H1 (cell line): ENCODE measurements at places on chromosomes 6 and 20. TPM values are rescaled to one million over a fixed set of nuclear protein-coding genes. Genes with fewer than 3 reads are reported as not detected.

PRDM13 gene
- 0.09 and 0.13 TPM in 2 replicates for total RNA-seq

PBOV1 gene
- not detected in 2 replicates for total RNA-seq

BANF2 gene
- not detected in 2 replicates for total RNA-seq

RAB32 gene
- total RNA-seq, result 6.3 and 6.8 TPM in 2 replicates

STMN3 gene
- total RNA-seq, result 63.1 and 71.6 TPM in 2 replicates

NRM gene
- total RNA-seq, result 27.3 and 28.0 TPM in 2 replicates

EPPIN gene
- 0.13 TPM in 1 of 2 replicates, not detected in the other for total RNA-seq

RIMS4 gene
- 44.2 and 49.8 TPM in 2 replicates for total RNA-seq

MANEA gene
- 8.4 and 10.4 TPM in 2 replicates for total RNA-seq

ASXL1 gene
- 25.6 and 26.5 TPM in 2 replicates for total RNA-seq

- no peaks in the 10 kb centered on the region for H3K4me1 ChIP-seq
- no peak overlapping the region for H3K27ac ChIP-seq
- DNase-seq, result no peak
Measured at GRCh38 chr20:48592107-48592940, 235.5 kb downstream of the PREX1 start.

GRCh38 chr6:34339971-34340370, 52.5 kb downstream of the NUDT3 start:
- H3K27me3 ChIP-seq, result no peaks in the 10 kb centered on the region
- no peak overlapping the region for H3K4me3 ChIP-seq
- peaks cover 4% of the 10 kb centered on the region; the same call in 1 of the 2 replicates for H3K36me3 ChIP-seq
- no peaks in the 10 kb centered on the region for H3K4me1 ChIP-seq

GRCh38 chr6:155399062-155399744, 56.4 kb downstream of the NOX3 start:
- H3K36me3 ChIP-seq, result no peaks in the 10 kb centered on the region
- H3K4me1 ChIP-seq, result no peaks in the 10 kb centered on the region
- no peak for DNase-seq
- H3K4me3 ChIP-seq, result no peak overlapping the region
- no peaks in the 10 kb centered on the region for H3K27me3 ChIP-seq

- DNase-seq, result no peak
- no peaks in the 10 kb centered on the region for H3K4me1 ChIP-seq
- no peaks in the 10 kb centered on the region for H3K27me3 ChIP-seq
- H3K4me3 ChIP-seq, result no peak overlapping the region
- H3K27ac ChIP-seq, result no peak overlapping the region
- H3K36me3 ChIP-seq, result no peaks in the 10 kb centered on the region
Measured at GRCh38 chr20:11585752-11586352, 331.8 kb upstream of the BTBD3 start.

DNA sequence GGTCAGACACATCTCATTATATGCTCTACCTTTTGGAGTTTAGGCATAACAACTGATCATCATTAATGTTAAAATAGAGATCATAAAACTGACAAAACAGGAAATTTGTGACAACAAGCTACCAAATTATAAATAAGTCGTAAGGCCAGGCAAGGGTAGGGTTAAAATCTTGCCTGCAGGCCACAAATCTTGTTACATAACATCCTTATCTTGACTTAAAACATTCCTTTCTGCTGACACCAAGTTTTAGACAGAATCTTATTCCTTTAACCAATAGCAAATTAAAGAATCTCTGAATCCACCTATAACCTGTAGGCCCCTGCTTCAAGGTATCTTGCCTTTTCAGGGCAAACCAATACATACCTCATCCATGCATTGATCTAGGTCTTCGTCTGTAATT, 32.5 kb upstream of the NKAIN2 start:
- H3K27me3 ChIP-seq, result no peaks in the 10 kb centered on the region
- no peak for DNase-seq
- no peak overlapping the region for H3K4me3 ChIP-seq

GRCh38 chr6:114039841-114040240, 68.9 kb upstream of the HDAC2 start:
- no peaks in the 10 kb centered on the region for H3K4me1 ChIP-seq
- no peak overlapping the region for H3K27ac ChIP-seq
- H3K27me3 ChIP-seq, result no peaks in the 10 kb centered on the region
- H3K36me3 ChIP-seq, result no peaks in the 10 kb centered on the region
- no peak overlapping the region for H3K4me3 ChIP-seq

- no peaks in the 10 kb centered on the region for H3K4me1 ChIP-seq
- H3K36me3 ChIP-seq, result no peaks in the 10 kb centered on the region
- H3K4me3 ChIP-seq, result no peak overlapping the region
- H3K27ac ChIP-seq, result no peak overlapping the region
Measured at GRCh38 chr6:63272397-63272796, 47.4 kb downstream of the LGSN start.

DNA sequence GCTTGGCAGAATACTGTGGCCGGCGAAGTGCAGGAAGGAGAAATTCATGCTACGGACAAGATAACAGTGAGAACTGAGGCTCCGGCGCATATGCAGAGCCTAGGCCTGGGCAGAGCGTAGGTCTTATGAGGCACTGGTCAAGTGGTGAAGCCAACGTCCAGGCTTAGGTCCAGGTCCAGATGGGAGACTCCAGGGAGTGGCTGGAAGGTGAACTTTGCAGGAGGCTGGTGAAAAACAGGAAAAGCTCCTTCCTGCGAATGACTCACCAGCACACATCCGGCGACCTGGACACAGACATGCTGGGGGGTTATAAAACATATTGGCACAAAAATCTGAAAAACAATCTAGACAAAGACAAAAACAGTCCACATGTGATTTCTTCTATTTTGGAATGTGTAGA, 15.4 kb downstream of the C6orf141 start:
- no peak overlapping the region for H3K27ac ChIP-seq
- no peak for DNase-seq
- H3K4me3 ChIP-seq, result no peak overlapping the region
- H3K27me3 ChIP-seq, result no peaks in the 10 kb centered on the region

DNA sequence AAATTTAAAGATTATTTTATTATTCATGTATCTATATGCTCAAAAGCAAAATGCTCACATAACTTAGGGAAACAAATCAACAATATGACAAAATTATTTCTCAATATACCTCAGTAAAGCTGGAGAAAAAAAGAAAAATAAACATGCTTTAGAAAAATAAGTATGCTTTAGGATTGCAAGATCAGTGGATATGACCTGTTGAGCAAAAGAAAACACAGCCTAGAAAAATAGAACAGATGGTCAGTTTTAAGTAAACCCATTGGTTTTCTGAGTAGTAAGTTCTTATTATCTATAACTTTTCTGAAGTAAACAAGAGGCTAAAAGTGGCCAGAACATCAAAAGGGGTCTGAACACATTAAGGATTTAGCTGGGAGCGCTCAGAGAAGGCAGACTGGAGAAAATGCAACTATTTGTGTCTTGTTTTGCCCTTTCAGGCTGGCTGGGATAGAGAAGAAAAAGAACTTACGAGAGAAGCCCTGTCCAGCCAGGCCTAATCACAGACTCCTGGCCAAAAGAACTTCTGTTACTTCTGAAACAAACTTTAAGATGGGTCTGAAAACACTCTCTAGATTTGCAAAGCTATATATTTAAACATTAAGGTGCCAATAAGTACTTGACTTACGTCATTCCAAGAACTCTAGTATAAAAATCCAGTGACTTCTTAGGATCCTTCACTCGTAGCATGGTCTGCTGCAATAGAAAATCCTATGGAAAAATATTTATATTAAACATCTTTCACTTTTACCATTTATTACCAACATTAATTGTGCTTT, 16.5 kb downstream of the GLO1 start:
- H3K27ac ChIP-seq, result no peak overlapping the region
- no peaks in the 10 kb centered on the region for H3K4me1 ChIP-seq
- H3K36me3 ChIP-seq, result peaks cover 27% of the 10 kb centered on the region
- no peaks in the 10 kb centered on the region for H3K27me3 ChIP-seq
- DNase-seq, result no peak

DNA sequence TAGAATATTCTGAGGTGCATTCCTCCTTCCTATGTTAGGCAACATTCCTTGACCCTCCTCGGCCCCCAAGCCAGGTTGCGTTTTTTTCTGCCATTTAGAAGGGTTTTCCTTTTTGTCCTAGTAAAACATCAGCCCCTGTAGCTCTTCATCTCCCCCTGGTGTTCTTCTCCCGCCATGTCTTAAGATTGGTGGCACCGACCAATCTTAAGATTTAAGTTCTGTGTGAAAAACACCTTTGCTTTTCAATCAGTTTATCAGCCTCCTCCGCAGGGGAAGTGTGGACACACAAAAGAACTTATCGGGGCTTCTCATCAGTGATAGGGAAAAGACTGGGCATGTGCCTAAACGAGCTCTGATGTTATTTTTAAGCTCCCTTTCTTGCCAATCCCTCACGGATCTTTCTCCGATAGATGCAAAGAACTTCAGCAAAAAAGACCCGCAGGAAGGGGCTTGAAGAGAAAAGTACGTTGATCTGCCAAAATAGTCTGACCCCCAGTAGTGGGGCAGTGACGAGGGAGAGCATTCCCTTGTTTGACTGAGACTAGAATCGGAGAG, 719 bp upstream of the EDN1 start:
- peaks cover 13% of the 10 kb centered on the region for H3K4me1 ChIP-seq
- H3K36me3 ChIP-seq, result no peaks in the 10 kb centered on the region
- H3K4me3 ChIP-seq, result peak overlapping the region; percentile 26; the same call in 1 of the 2 replicates
- no peak overlapping the region for H3K27ac ChIP-seq
- DNase-seq, result peak; percentile 77
- H3K27me3 ChIP-seq, result no peaks in the 10 kb centered on the region

- H3K4me3 ChIP-seq, result no peak overlapping the region
- no peaks in the 10 kb centered on the region for H3K4me1 ChIP-seq
- no peak for DNase-seq
- H3K27me3 ChIP-seq, result no peaks in the 10 kb centered on the region
Measured at GRCh38 chr6:138222901-138223546, 4.7 kb upstream of the PBOV1 start.

DNA sequence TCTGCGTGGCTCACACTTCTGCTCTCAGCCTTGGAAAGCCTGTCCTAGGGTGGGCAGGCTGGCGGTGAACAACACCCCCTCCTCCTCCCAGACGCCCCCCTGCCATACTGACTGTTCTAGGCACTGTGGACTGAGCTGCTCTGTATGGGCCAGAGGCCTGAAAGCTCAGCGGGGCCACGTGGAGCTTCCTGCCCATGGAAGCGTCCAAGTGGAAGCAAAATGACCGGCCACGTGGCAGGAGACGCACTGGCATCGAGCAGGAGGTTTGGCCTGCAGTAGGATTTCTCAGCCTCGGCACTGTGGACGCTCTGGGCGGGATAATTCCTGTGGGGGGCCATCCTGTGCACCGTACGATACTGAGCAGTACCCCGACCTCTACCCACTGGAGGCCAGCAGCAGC, 88.7 kb downstream of the GRM4 start:
- peaks cover 6% of the 10 kb centered on the region for H3K4me1 ChIP-seq
- no peaks in the 10 kb centered on the region for H3K36me3 ChIP-seq
- DNase-seq, result no peak
- H3K4me3 ChIP-seq, result no peak overlapping the region
- peaks cover 2% of the 10 kb centered on the region; the same call in 1 of the 2 replicates for H3K27me3 ChIP-seq
- no peak overlapping the region for H3K27ac ChIP-seq

GRCh38 chr6:108168090-108168463, 2.3 kb downstream of the NR2E1 start:
- H3K36me3 ChIP-seq, result peaks cover 5% of the 10 kb centered on the region; the same call in 1 of the 2 replicates
- H3K4me3 ChIP-seq, result peak overlapping the region; percentile 49
- no peak overlapping the region for H3K27ac ChIP-seq
- DNase-seq, result no peak

GRCh38 chr6:139860203-139860602, 485.8 kb upstream of the CITED2 start:
- H3K4me3 ChIP-seq, result no peak overlapping the region
- H3K27ac ChIP-seq, result no peak overlapping the region
- no peaks in the 10 kb centered on the region; the same call in 1 of the 2 replicates for H3K4me1 ChIP-seq
- DNase-seq, result no peak
- no peaks in the 10 kb centered on the region for H3K27me3 ChIP-seq

DNA sequence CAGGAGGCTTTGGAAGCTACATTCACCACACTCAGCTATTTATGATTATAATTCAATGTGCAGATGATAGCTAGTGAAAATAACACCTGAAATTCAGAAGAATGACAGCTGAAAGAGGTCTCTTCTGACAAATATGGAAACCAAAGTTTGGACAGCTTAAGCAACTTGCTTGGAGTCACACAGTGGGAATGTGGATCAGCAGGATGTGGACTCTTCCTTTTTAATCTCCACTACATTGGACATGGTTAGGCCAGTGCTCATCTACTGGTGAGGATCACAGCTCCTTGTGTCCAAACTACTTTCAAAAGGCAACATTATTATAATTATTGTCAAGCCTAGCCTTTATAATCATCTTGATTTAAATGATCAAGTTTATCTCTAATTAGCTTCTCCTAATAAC, 10.4 kb downstream of the TRAPPC3L start:
- no peak overlapping the region for H3K27ac ChIP-seq
- peaks cover 2% of the 10 kb centered on the region for H3K4me1 ChIP-seq
- no peak overlapping the region for H3K4me3 ChIP-seq
- H3K27me3 ChIP-seq, result no peaks in the 10 kb centered on the region
- H3K36me3 ChIP-seq, result no peaks in the 10 kb centered on the region

GRCh38 chr6:119340796-119341487, 8.6 kb downstream of the MAN1A1 start:
- H3K27ac ChIP-seq, result no peak overlapping the region
- no peak for DNase-seq
- H3K4me3 ChIP-seq, result no peak overlapping the region
- peaks cover 7% of the 10 kb centered on the region; the same call in 1 of the 2 replicates for H3K4me1 ChIP-seq
- no peaks in the 10 kb centered on the region for H3K27me3 ChIP-seq

GRCh38 chr6:6881438-6882225, 226.1 kb upstream of the RREB1 start:
- no peaks in the 10 kb centered on the region for H3K36me3 ChIP-seq
- H3K27me3 ChIP-seq, result no peaks in the 10 kb centered on the region
- no peak overlapping the region for H3K4me3 ChIP-seq
- no peak for DNase-seq
- H3K27ac ChIP-seq, result no peak overlapping the region

GRCh38 chr6:71277926-71278600, 10.5 kb upstream of the OGFRL1 start:
- no peaks in the 10 kb centered on the region for H3K36me3 ChIP-seq
- no peaks in the 10 kb centered on the region for H3K4me1 ChIP-seq
- H3K27ac ChIP-seq, result no peak overlapping the region
- H3K27me3 ChIP-seq, result no peaks in the 10 kb centered on the region
- DNase-seq, result no peak

DNA sequence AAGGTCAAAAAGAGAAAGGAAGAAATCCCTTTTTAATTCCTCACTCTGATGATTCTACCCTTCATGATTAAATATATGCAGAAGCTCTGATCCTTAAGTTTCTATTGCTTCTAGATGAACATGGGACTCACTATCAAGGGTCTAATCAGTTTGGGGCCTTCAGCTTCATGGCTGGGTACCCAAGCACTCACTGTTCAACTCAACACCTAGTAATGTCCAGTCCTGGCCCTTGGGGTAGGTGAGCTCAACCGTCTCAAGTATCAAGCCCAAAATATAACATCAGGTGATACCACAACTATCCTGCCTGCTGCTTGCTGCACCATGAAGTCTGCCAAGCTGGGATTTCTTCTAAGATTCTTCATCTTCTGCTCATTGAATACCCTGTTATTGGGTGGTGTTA, at the start of gene SPINT4:
SPINT4 (plus strand) TSS at position 301 of the 400 bp plus-strand sequence; CDS start at position 322, 21 bp downstream.
- DNase-seq, result no peak
- no peak within 1 kb of the TSS for H3K4me3 ChIP-seq
- H3K27ac ChIP-seq, result no peak within 1 kb of the TSS
- no peaks in the 10 kb centered on the region for H3K36me3 ChIP-seq
- no peaks in the 10 kb centered on the region for H3K4me1 ChIP-seq
